ENCODE measurements at places on chromosomes 16 and 17. TPM values are rescaled to one million over a fixed set of nuclear protein-coding genes. Genes with fewer than 3 reads are reported as not detected.

The PRR29 gene
- total RNA-seq, result 0.43 TPM

The KRTAP4-9 gene
- total RNA-seq, result not detected

The RSKR gene
- 12.3 TPM for total RNA-seq

The CBLN1 gene
- total RNA-seq, result 0.29 TPM

The KRTAP9-2 gene
- not detected for total RNA-seq

DNA sequence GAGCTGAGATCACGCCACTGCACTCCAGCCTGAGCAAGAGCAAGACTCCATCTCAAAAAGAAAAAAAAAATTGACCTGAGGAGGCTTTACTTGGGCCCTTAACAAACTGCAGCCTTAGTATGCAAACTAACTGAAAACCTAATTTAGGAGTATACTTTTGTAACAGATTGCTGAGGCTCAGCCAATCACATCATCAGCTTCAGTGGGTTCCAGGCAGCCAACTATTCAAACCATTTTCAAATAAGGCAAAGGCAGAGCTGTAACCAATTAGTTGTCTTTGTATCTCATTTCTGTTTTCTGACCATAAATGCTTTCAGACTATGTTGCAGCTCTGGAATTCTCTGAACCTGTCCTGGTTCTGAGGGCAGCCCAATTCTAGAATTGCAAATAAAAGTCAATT is 23.9 kb downstream of the RAD51D start:
- no peak for DNase-seq

GRCh38 chr17:50845240-50846147 is 10.1 kb downstream of the WFIKKN2 start:
- DNase-seq, result no peak

DNA sequence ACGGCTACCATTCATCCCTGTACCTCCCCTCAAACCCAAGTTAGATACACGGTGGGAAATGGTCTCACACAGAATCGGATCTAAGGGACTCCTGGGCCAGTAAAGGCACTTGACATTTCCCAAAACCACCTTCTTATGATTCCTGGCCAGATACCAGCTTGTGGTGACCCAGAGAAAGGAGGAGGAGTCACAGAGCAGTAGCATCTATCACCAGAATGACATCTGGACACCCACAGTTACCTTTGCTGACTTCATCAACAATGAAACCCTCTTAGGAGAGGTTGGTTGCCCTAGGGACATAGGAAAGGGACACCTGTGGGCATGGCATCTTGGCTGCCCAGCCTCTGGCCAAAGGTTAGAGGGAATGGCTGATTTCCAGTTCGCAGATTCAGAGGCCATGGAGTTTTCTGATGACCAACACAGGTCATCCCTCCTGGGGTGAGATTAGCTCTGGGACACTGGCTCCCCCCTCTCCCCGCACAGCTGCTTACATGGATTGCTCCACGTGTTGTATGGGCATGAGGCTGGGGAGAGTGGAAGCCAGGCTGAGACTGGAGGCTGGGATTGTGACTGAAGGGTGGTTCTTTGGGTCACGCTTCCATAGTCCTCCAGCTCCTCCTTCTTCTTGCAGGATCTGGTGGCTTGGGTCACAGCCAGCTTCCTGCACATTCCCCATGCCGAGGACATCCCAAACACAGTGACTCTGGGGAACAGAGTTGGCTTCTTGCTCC is 1.4 kb upstream of the AOC3 start:
- no peak for DNase-seq

DNA sequence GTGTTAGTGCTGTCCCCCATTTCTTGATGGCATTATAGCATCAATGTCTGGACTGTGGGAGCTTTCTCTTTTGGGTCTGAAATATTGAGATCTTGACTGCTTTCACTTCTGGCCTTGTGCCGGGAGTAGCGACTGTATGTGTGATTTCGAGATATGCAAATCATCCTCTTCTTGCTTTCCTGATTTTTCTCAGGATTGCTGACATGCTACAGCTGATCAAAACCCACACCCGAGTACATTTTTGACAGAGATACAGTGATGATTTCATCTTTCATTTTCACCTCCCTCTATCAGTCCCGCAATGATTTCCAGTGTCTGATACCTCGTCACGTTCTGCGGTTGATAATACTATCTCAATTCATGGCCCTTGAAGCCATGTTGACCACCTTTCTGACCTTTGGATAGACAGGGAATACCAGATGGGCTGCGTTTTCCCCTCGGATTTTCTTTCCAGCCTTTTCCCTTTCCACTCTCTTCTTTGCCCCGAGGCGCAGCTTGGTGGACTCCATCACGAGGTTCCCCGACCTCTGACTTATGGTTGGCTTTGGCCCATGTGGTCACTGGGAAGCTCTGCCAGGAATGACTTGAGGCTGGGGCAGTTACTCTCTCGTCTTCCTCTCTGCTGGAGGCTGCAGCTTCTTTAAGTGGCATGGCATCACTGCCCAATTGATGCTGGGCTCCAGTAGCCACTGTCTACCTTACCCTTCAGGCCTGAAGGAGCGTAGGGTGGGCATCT is 184.4 kb downstream of the SNX29 start:
- peak; percentile 32 for DNase-seq
